ENCODE measurements at places on chromosomes 6 and 20.

DNA sequence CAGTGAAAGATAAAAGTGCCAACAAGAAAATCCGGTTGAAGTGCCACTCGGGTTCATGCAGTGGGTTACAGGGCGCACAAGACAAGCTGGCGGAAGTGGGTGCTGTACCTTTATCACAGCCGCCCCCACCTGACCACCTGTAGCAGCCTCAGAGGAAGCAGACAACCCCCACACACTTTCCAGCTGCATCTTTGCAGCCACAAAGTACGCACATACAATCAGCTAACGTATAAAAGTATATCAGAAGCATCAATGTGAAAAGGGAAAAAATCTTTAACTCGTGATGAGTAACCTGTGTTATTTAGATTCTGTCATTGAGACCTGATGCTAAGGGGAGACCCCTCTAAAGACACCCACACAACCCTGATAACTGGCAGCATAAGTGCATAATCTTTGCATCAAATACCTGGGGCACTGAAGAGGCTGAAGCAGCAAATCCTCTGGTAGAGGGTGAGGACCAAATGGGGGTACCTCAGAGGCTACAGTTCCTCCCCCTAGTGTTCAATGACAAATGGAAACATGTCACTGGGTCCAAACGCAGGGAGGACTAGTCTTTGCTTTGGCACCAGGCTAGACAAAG is 22.1 kb downstream of the BACH2 start:
- DNase-seq: no peak

- DNase-seq: no peak
These were observed 74.8 kb downstream of the RIN2 start for GRCh38 chr20:19832875-19833274.

- no peak for DNase-seq
These were observed 84.9 kb upstream of the SCAF8 start for GRCh38 chr6:154648188-154648887.

DNA sequence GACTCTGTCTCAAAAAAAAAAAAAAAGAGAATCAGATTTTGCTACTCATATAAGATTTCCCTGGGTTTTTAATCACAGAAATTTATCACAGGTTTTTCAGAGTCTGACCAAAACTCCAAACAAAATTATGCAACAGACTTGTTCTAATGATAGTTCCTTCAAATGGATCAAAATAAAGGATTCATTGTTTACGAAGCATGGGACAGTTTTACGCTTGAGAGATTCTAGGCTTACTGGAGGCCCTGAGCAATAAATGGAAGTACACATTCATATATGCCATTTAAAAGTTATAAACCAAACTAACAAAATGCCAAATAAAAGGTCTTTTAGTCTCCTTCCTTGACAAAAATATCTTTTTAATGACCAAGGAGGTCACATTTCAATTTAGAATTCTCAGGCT is 245.1 kb upstream of the KCNQ5 start:
- DNase-seq: no peak

GRCh38 chr6:84774157-84774984 is 10.0 kb upstream of the TBX18 start:
- no peak for DNase-seq

DNA sequence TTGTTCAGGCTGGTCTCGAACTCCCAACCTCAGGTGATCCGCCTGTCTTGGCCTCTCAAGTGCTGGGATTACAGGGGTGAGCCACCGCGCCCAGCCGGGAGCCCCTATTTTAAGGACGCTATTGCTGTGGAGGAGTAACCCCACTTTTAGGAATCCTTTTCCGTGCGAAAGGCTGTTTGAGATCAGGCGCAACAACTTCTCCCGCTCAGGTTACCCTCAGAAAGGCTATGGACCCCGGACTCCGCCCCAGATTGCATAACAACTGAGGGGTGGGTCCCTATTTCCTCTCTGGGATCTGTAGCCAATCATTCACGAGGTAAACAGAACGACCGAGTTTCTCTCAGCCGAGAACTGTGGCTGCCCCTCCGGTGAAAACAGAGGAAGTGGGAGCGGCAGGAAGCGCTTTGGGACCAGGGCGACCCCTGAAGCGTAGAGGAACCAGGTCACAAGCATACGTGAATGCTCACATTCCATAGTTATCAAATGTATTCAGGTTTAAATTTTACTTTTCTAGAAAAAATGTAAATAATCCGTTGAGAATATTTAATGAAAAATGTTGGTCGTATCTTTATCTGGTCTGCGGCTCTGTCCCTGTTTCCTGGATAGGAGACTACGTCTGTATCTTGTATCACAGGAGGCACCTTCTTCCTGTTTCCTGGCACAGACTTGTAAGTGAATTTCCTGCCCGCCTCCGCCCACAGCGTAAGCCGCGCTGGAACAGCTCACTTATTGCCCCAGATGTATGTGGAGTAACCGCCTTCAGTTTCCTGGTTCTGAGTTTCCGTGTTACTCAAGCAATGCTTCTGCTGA is 26.8 kb downstream of the HLA-E start:
- DNase-seq: no peak

DNA sequence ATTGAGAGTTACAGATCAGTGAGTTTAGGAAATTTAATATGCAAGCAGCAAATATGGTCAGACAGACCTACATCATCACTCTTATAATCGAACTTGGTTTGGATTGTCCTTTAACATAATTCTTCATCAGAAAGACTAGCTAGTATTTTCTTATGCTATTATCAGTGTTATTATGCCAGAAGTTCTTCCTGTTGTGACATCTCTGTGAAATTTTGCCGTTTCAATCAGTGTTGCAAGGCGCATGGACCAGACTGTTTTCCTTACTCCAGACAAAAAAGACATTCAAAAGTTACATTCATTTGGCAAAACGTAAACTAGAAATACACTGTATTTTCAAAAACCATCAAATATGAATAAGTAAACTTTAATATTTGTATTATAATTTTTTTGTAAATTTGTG is 5.7 kb upstream of the TENT5A start:
- no peak for DNase-seq

DNA sequence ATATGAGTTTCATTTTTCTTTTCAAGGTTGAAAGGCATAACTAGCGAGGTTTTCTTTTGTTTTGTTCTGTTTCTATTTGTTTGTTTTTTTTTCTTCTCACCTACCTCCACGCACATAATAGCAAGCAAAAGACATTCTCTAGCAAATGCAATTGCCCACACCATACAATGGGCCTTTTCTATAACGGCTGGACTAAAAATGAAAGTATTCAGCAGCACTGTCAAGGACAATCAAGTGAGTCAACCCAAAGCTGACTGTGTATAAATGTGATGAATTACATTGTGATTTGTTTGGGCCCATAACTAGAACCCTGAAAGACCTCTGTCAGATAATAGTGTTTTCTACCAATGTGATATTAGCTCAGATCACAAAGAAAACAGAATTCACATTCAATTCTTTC is 496.7 kb downstream of the RNF144B start:
- no peak for DNase-seq

GRCh38 chr6:161151660-161152526 is 122.0 kb downstream of the AGPAT4 start:
- no peak for DNase-seq

DNA sequence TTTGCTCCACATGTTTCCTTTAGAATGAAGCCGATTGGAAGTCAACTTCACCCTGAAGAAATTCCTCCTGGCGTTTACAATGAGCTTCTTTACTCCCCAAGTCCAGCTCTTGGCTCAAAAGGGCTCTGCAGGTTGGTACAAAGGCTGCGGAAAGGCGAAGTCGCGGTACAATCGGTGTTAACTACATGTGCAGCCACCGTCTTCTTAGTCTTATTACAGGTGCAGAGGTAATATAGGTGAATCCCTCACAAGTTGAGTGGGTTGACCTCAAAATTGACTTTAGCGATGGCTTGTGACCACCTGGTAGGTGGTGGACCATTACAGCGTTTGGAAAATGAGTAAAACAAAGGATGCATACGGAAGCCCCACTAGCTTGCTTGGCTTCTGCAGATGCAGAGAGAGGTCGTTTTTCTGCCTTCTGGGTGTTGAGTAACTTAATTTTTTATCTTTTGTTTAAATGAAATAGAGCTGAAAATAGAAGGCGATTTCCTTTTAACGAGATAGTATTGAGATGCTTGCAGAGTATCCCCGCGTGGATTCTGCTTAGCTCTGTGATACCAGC is 98.0 kb downstream of the TRIM27 start:
- no peak for DNase-seq

GRCh38 chr6:157600807-157601206 is 219.8 kb downstream of the ZDHHC14 start:
- DNase-seq: no peak

GRCh38 chr6:35385457-35386202 is 43.3 kb downstream of the PPARD start:
- DNase-seq: no peak

GRCh38 chr20:12467758-12468157 is 541.0 kb upstream of the SPTLC3 start:
- no peak for DNase-seq

GRCh38 chr6:113560908-113561307 is 296.2 kb upstream of the MARCKS start:
- DNase-seq: no peak

GRCh38 chr6:17446713-17447112 is 53.3 kb downstream of the CAP2 start:
- no peak for DNase-seq

DNA sequence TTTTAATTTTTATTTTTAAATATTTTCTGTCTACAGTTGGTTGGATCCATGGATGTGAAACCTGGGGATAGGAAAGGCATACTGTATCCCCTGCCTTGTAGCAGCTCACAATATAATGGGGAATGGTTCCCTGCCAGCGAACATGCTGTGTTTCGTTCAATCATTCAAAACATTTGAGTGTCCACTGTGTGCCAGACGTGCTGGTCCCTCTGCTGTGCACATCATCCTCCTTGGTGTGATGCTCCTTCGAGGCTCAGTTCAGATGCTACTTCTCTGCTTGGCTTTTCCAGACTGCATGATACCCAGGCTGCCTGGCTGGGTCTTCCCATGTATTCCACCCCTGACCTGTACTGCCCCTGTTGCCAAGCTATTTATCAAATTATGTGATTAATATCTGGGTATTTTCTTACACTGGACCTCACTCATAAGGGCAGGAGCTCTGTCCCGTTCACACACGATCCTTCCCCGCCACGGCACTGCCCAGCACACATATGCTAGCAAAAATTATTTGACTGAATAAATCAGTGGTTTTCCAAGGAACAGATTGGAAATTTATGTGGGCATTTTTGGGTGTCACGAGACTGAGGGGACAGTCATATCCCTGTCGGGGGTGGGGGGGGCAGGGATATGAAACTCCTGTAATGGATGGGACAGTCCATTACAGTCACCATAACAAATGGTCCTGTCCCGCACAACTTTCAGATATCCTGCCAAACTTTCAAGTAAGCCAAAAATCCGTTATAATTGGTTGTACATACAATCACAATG is 4.9 kb downstream of the SDCBP2 start:
- DNase-seq: no peak

- DNase-seq: no peak
These were observed 121.6 kb downstream of the HIVEP2 start for GRCh38 chr6:142823256-142823902.

GRCh38 chr6:109059571-109060021 is 35.0 kb downstream of the SESN1 start:
- no peak for DNase-seq

DNA sequence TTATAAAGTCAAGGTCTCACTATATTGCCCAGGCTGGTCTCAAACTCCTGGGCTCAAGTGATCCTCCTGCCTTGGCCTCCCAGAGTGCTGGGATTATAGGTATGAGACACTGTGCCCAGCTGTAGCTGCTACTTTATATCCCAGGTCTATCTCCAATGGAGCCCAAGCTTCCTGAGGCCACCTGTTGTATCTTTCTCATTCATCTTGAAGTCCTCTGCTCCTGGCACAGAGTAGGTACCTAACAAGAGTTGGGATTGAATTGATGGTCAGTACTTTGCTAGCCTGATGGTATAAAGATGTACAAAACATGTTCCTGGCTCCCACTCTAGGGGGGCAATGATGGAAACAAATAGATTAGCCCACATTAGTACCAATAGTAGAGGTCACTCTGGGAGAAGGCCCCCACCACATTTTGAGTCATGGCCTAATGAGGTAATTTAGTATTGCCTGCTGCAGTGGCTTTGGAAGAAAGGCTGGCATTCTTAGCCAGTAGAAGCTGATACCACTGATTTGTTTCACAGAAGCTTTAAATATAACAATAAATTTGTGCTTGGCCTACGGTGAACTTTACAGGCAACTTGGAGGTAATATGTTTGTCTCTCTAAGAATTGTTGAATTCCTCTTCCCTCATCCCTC is 5.4 kb downstream of the PTPN1 start:
- no peak for DNase-seq

- no peak for DNase-seq
These were observed 11.1 kb upstream of the ELOVL2 start for GRCh38 chr6:11055127-11055627.

DNA sequence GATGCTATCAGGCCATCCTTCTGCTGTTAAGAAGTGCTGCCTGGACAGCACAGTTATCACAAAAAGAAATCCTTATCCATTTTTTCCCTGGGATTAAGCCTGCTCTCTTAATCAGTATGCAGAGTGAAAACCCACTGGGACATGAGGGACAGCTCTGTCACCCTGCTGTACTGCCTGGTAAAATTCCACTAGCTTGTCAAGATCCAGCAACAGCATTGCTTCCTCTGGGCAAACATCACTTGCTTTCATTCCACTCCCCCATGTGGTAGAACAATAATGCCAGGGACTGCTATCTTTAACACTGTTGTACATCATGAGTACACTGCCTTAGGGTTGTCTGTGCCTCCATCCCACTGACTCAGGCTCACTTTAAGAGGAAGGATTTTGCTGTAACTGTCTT is 331.3 kb downstream of the KIF16B start:
- no peak for DNase-seq

- no peak for DNase-seq
These were observed 620 bp upstream of the DEK start for GRCh38 chr6:18264923-18265377.

DNA sequence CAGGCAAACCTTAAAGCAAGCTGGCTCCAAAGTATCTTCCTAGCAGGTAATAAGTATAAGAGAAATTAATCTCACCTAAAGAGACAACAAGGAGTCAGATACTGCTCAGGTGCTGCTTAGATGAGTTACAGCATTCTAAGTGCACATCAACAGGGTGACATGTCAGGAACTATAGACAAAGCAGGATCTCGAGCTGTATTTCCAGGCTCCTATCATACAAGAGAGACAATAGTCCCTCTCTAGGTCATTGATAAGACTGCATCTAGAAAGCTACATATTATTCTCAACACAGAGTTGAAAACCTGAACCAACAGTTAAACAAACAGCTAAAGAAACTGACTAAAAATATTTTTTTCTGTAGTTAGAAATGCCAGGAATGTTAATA is 3.9 kb downstream of the PTPRK start:
- DNase-seq: no peak

DNA sequence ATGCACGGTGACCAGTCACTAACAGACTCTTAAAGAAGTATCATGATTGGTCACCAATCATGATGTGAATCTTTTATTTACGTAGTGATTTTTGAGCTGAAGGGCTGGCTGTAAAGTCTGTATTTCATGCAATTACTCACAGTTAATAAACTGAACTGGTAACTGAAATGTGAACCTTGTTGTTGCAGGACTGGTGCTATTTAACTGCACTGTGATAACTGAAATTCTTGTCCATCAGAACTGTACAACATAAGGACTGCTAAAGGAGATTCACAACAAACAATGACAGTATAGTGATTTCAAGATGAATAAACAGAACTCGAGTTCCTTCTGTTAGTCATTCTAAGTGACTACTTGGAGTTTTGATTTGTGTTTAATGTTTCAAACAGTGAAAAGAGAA is 316.6 kb downstream of the TPBG start:
- no peak for DNase-seq

- no peak for DNase-seq
These were observed 234.2 kb upstream of the FOXQ1 start for GRCh38 chr6:1077478-1078416.

Data from D721Med (cell line).